ENCODE measurements at places on chromosomes 13 and 19.
A peak's percentile ranks its signal among the peaks of the same experiment; 100 is the strongest.

DNA sequence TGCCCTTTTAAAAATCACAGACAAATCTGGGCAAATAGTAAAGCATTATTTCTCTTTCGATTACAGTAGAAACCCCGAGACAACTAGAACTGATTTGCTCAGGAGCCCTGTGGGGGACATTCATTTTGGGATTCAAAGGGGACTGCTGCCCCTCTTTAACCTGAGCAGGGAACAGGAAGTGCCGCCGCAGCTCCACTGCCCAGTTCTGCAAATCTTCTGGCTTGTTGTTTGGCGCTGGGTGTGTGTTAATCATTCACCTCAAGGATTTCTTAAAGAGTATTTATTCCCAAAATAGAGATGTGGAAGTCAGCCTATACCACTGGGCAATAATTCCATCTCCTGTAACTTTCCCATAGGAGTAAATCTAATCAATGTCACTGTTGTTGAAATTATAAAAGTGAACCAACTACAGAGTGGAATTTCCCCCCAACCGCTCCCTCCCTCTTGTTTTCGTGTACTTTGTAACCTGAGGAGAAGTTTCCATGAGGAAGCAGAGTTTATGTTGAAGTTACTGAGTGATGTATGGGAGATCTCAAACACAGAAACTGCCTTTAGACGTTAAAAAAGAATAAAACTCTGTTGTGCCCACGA is 515.8 kb downstream of the KLF12 start:
- DNase-seq = no peak

DNA sequence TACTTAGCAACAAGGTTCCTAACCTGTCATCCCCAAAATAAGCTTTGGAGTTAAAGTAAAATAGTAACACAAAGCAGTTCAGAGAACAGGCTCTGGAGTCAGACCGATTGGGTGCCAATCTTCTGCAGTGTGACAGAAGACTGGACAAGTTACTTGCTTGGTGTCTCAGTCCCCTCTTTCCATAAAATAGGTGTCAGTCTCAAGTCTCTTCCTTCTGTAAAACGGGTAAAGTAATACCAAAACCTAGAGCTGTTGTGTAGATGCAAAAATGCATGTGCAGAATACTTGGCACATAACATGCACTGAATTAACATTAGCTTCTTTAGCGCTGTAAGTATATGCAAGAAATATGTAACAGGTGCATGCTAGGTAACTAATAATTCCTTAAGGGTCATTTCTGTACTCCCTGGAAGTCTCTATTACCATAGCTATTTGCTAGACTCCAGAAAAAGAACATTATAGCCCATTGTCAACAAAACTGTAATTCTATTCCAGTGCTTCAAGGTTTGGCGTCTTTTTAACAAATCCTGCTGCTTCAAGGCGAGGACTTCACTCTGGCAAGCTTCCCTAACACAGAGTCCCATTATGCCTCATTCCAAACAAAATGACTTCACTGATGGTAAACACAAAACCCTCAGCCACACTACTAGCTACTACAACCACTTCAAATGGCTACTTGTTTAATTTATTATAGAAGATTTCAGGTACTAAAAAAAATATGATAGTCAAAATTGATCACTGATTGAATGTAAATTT is 32.8 kb downstream of the ELF1 start:
- no peak for DNase-seq

GRCh38 chr19:51108066-51108804 is at the start of gene CTU1:
Gene CTU1 (minus strand): TSS chr19:51108409. CDS start chr19:51104569, 3,840 bp downstream.
- peak; percentile 99 for DNase-seq

GRCh38 chr13:113044391-113045114 is 61.0 kb upstream of the F7 start:
- DNase-seq = no peak

DNA sequence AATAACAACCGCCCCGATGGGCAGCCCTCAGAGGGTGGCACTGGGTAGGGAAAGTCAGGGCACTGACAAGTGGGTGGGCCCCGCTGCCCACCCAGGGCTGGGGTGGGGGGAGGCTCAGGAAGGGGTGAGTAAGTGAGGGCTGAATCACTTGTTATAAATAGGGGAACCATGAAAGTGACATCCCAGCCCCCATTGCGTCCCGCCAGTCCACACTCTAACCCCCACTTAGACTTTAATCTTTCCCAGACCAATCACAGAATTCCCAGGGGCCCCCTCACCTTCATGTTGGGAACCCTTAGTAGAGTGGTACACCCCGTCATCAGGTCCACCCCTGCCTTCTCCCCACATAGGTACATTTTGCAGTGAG is 37.0 kb upstream of the NANOS3 start:
- DNase-seq = no peak

- no peak for DNase-seq
These were observed 131.5 kb downstream of the RGCC start for GRCh38 chr13:41588899-41589298.

- no peak for DNase-seq
These were observed 6.2 kb downstream of the ZNF763 start for GRCh38 chr19:11971041-11971440.

DNA sequence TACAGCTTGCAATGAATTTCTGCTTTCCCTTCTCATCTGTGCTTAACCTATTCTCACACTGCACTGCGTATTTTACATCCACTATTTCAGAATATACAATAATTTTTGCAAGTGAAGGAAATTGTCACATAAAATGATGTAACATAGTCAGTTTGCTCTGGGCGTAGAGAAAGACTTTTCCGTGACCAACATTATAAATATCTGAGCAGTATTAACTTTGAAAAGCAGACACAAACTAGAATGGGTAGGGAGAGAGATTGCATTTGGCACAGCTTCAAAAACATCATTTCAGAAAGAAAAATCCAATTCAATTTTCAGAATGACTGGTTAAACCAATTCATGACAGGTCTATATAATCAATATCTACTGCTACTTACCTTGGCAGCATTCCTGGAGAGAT is 352.5 kb upstream of the MIR17HG start:
- DNase-seq = no peak

GRCh38 chr13:38518328-38518727 is 168.5 kb upstream of the FREM2 start:
- DNase-seq = no peak

DNA sequence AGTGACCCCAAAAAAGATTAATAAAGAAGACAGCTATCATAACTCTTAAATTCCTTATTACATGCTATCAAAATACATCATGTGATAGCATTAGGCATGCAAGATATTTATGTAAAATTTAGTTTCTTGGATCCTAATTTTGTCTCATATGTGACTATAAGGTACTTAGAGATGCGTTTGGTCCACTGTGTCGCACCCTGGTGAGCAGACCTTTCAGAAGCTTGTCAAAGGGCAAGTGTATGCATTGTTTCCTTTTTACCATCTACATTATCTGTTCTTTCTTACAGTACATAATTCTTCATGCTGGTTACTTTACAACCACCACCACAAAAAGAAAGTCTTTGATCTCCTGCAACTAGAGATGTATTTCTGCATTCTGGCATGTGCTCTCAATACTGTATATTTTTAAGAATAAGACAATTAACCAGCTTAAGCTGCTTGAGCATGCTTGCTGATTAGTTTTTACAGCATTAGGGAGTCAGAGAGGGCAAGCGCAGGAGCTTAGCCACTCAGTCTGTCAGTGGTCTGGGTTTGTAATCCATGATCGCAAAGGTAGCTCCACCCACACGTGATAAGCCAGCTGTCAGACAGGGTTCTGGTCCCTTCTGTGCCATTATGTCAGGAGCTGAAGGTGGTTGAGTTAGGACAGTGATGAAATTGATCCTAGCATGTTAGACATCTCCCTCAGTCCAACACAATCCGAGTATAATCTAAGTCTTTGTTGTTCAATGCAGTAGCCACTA is 500.9 kb downstream of the MYO16 start:
- no peak for DNase-seq

DNA sequence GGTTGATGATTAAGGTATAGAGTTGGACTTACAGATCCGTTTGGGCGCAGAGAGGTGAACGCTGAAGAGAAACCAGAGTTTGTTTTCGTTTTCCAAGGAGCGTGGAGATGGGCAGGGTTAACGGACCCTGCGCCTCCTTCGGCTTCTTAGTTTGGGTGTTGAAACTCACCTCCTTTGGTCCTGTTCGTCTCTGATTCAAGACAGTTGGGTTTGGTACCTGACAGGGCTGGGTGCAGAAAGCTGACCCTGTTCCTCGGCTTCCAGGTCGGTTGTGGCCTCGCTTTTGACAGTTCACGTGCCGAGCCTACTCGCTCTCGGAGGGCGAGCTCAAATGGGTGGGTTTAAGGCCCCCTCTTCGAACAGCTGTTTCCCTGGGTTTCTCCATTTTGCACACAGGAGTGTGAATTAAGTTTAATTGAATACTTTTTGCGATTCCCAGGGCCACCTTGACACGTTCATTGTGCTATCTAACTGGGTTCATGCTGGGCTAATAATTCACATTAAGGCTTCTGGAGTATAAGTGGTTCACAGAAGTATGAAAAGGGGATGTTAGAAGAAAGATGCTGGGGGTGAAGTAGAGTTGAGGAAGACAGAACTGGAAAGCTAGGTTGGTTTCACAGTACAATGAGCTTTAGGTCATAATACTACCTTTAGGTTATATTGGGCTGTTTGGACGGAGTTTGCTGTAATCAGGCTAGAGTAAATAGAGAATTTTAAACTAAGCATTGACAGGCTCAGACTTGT is 638 bp downstream of the USPL1 start:
- peak; percentile 74 for DNase-seq

DNA sequence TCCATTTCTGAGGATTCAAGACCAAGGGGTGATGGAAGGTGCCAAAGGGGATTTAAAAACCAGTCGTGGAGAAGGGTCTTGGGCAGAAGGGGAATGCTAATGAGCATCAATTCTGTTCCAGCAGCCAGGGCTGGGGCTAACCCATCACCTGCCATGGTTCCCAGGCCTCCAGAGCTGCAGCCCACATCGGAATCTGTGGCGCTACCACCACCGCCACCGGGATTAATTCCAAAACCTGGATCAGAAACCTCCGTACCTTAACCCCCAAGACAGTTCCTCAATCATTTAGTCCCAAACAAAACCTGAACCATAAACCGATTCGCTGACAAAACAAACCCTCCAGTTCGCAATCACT is 583 bp downstream of the ZNF615 start:
- DNase-seq = no peak

DNA sequence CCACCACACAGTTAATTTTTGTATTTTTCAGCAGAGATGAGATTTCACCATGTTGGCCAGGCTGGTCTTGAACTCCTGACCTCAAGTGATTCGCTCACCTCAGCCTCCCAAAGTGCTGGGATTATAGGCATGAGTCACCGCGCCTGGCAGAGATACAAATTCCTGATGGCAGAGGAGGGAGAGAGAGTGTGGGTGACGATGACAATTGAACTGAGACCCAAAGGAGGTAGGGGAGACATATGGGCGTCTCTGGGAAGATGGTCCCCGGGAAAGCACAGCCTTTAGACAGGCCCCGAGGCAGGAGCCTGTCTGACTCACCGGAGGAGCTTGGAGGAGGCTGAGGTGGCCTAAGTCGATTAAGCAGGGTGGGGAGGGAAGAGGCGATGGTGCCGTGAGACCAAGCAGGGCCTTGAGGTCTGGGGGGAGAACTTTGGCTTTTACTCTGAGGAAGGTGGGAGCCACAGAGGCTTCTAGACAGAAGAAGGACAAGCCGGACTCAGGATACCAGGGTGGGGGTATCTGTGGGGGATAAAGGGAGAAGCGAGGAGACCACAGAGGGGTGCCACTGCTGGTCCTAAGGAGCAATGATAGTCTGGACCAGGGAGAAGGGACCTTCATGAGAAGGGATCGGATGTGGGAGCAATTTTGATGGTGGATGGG is 38.2 kb downstream of the ARRDC2 start:
- DNase-seq = no peak

GRCh38 chr19:40284251-40284500 is 969 bp downstream of the AKT2 start:
- no peak for DNase-seq

DNA sequence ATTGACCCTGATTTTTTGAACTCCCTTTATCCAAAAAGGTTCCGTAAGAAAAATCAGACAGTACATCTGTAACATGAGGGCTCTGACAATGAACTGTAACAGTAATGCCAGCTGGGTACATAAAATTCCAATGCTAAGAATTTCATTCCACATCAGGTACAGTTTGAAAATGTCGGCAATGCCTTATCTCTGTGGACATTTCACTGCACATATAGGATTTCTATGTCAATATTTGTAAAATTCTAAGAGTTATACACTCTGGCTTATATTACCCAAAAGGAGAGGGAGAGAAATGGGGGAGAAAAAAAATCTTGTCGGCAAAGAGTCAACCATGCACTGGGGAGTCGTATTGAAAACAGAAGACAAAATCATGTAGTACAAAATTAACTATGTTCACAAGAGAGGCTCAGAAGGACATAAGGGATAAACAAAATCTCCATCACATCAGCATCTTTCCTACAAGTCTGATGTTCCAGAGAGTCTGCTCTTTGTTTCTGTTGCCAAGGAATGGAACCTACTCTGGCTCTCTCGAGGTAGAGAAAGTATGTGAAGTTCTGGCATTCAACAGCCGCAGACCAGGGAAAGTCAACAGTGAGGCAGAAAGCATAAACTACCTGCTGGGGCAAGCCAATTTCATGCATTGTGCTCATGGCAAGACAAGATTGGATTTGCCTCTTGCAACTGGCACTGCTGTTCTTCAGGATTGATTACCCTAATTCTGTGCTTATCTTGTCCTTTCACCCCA is 72.4 kb downstream of the STARD13 start:
- no peak for DNase-seq

DNA sequence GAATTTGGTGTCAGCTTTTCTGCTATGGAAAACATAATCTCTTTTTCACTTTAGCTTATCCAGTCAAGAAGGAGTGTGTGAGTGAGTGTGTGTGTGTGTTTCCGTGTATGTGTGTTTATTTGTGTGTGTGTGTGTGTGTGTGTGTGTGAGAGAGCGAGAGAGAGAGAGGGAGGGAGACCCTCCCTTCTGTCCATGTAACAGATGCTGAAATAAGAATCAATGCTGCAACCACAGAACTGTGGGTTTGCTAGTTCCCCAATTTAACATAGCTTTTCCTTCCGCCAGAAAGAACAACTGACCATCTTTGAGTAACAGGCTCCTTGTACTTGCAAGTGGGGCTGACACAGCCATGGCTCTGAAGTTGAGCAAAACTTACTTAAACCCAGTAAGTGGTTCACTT is 5.2 kb downstream of the LCP1 start:
- no peak for DNase-seq

GRCh38 chr19:31674503-31675192 is 325.4 kb upstream of the TSHZ3 start:
- DNase-seq = no peak

- DNase-seq = no peak
These were observed 816.9 kb upstream of the SLC10A2 start for GRCh38 chr13:103883164-103883563.

GRCh38 chr13:100298691-100299090 is 209.8 kb downstream of the PCCA start:
- DNase-seq = no peak

DNA sequence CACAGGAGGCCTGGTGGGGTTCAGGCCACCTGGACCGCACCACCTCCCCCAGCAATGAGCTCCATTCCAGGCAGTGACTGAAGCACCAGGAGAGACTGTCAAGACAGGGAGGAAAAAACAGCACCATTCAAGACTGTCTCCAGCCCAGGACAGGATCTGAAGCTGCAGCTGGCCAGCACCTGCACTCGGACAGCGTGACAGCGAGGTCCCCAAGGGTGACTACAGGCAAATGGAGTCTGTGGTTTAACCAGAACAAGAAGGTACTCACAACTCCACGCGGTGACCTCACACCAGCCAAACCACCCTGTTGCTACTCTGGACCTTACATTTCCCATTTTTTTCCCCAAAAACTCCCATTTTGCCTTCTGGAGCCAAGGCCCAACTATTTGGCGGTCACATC is 9.8 kb downstream of the MED26 start:
- DNase-seq = no peak

GRCh38 chr13:112838038-112838841 is 130.8 kb upstream of the MCF2L start:
- no peak for DNase-seq

- DNase-seq = no peak
These were observed 354.4 kb upstream of the ARGLU1 start for GRCh38 chr13:106922384-106922783.

All from coronary artery (tissue), 2 donors.